ENCODE measurements at places on chromosomes 16 and 17.

- DNase-seq: no peak
Observed at GRCh38 chr17:2837147-2837561, 40.9 kb downstream of the RAP1GAP2 start.

- DNase-seq: no peak
Observed at GRCh38 chr16:46836534-46837530, 5.9 kb upstream of the C16orf87 start.

- no peak for DNase-seq
Observed at GRCh38 chr16:69399361-69399760, 13.6 kb upstream of the TERF2 start.

- no peak for DNase-seq
Observed at GRCh38 chr17:72236980-72237633, 116.3 kb downstream of the SOX9 start.
